ENCODE measurements at places on chromosomes 12 and 14. TPM values are rescaled to one million over a fixed set of nuclear protein-coding genes. Genes with fewer than 3 reads are reported as not detected.

DNA sequence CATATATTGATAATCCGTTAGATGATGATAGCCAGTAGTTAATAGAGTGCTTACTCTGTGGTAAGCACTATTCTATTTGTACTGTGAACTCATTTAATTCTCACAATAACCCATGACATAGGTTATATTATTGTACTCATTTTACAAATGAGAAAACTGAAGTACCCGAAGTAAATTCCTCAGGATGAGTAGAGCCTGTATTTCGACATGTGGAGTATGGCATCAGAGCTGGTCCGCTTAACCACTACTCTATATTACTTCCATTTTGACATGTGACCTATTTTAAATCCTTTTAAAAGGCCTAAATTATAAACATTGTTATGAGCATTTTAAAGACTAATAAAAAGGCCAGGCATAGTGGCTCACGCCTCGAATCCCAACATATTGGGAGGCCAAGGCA, 8.0 kb upstream of the RAP1B start:
- no peaks in the 10 kb centered on the region for H3K4me1 ChIP-seq
- no peak overlapping the region for H3K4me3 ChIP-seq
- H3K36me3 ChIP-seq: no peaks in the 10 kb centered on the region
- no peak for DNase-seq
- no peaks in the 10 kb centered on the region for H3K27me3 ChIP-seq

EFS gene
- 6.8 TPM for polyA plus RNA-seq

TIMELESS gene
- 4.0 TPM for polyA plus RNA-seq

DDHD1 gene
- polyA plus RNA-seq: 2.3 TPM

- no peaks in the 10 kb centered on the region for H3K4me1 ChIP-seq
- H3K27ac ChIP-seq: no peak overlapping the region
- no peaks in the 10 kb centered on the region for H3K36me3 ChIP-seq
- no peak overlapping the region for H3K4me3 ChIP-seq
Observed at GRCh38 chr12:116443821-116444589, 115.2 kb upstream of the MAP1LC3B2 start.

DNA sequence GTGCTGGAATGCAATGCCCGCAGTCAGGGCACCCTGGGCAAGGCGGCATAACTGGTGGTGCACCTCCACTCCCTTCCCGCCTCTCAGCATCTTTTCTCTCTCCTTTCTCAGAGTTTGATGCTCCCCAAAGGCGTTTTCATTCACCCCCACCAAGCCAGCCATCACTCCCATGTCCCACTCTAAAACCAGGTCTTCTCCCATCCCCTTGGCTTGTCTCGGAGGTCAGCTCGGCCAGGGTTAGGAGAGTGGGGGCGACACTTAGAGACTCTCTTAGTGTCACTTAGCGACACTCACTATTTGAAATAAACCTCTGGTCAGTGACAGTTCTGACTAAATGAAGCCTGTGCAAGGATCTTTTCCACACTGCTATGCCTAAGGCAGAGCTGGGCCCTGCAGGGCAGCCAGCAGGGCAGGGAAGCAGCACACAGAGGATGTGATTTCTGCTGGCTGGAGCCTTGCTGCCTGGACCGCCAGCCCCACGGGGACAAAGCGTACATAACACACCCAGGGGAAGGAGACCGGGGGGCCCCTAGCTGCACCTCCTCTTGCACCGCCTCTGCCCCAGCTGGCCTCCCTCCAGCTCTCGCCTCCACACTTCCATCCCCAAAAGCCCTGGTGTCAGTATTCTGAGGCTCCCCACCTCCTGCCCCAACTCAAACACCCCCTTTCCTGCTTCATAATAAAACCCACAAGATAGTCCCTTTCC, 64.5 kb downstream of the VWF start:
- peaks cover 8% of the 10 kb centered on the region for H3K4me1 ChIP-seq
- H3K27me3 ChIP-seq: peaks cover 32% of the 10 kb centered on the region
- H3K4me3 ChIP-seq: no peak overlapping the region
- H3K27ac ChIP-seq: no peak overlapping the region
- no peaks in the 10 kb centered on the region for H3K36me3 ChIP-seq

DNA sequence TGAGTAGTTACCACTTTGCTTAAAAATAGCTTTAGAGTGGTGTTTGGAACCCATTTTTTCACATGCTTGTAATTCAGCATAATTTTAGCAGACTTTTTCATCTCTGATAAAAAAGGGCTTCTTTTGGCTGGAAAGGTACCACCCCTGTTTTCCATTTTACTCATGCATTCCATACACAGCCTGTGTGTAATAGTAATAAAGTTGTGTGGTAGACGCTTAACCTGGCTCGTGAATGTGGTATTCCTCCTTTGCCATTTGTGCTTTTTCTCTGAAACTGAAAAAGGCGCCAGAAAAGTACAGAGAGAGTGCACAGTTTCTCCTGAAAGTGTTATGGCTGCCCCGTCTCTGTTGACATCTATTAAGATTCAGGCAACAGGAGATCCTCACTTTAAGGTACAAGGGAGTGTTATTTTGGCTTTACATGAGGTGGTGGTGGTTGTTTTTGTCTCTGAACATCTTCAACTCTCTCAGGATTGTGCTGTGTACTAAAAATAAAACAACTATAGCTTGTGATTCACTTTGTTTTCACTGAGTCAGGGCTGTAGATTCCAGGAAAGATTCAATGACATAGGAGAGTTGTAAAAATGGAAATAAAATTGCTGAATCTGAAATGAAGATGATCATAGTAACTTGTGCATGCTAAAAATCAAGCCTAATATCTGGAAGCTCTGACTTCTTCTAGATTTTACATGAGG, 45.6 kb upstream of the MIS18BP1 start:
- no peak overlapping the region for H3K27ac ChIP-seq
- no peak overlapping the region for H3K4me3 ChIP-seq
- H3K27me3 ChIP-seq: no peaks in the 10 kb centered on the region
- no peaks in the 10 kb centered on the region for H3K36me3 ChIP-seq
- DNase-seq: no peak

DNA sequence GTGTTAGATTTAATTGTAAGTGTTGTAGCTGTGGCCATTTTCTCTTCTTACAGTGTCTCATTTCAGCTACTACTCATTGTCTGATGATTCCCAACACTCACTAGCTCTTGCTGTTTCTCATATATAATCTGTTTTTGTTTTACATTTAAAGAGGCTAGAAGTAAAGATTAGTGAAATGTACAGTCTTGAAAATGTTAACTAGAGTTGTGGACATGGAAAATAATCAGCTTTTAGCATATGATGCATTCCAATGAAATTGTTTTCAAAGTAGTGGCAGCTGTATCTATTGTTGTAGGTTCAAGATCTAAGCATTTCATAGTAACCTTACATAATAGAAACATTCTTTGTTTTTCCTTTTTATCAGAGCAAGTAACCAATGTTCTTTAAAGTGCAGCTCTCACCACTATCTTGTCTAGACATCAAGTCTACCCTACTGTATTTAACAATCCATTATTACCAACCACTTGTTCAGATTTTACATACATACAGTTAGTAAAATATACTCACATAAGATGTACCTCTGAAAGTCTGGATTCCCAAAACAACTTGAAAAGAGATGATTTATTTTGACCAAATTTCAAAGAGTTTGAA, 76.9 kb downstream of the PPHLN1 start:
- H3K36me3 ChIP-seq: peaks cover 46% of the 10 kb centered on the region
- H3K27me3 ChIP-seq: no peaks in the 10 kb centered on the region
- no peak overlapping the region for H3K27ac ChIP-seq
- DNase-seq: no peak
- no peaks in the 10 kb centered on the region for H3K4me1 ChIP-seq

- H3K36me3 ChIP-seq: no peaks in the 10 kb centered on the region
- H3K4me1 ChIP-seq: no peaks in the 10 kb centered on the region
- no peak overlapping the region for H3K27ac ChIP-seq
- no peak overlapping the region for H3K4me3 ChIP-seq
Observed at GRCh38 chr12:74365178-74365964, 172.3 kb upstream of the ATXN7L3B start.

DNA sequence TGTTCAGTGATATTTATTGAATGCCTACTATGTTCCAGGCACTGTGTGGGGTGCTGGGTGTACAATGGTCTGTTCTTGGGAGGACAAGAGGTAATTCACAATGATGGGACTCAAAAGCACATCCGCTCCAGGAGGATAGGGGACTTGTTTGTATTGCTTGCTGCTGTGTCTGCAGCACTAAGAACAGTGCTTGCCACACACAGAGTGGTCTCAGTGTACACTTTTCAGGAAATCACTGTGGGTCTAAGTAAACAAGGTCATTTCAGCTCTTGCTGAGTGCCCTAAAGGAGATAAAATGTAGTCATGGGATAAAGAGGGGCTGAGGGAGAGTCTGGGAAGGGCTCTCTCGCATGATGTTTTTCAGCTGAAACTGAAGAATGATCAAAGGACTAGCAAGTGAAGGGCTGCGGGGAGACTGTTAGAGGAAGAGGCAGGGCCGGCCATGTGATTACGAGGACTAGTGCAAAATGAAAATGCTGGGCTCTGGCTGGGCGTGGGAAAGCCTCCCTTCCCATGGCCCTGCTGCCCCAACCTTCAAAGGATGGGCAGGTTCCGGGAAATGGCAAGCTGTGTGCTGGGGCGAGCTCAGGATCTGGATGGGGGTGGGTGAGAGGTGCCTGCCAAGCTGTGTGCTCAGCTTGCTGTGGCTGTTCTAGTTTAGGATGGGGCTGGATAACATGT, 39.1 kb downstream of the ADCK1 start:
- H3K4me1 ChIP-seq: no peaks in the 10 kb centered on the region
- H3K36me3 ChIP-seq: peaks cover 36% of the 10 kb centered on the region
- no peak overlapping the region for H3K4me3 ChIP-seq

GPRC5D gene
- not detected for polyA plus RNA-seq

APOF gene
- polyA plus RNA-seq: not detected

- H3K27ac ChIP-seq: no peak overlapping the region
- no peaks in the 10 kb centered on the region for H3K27me3 ChIP-seq
- no peaks in the 10 kb centered on the region for H3K36me3 ChIP-seq
Observed at GRCh38 chr12:103469719-103470118, 26.0 kb downstream of the C12orf42 start.

- H3K4me1 ChIP-seq: peaks cover 27% of the 10 kb centered on the region
- H3K27me3 ChIP-seq: no peaks in the 10 kb centered on the region
- peaks cover 7% of the 10 kb centered on the region for H3K36me3 ChIP-seq
- no peak for DNase-seq
Observed at GRCh38 chr12:56010111-56010570, 10.7 kb upstream of the IKZF4 start.

KRT2 gene
- not detected for polyA plus RNA-seq

- no peak for DNase-seq
Observed at GRCh38 chr14:52154992-52155650, 86.3 kb upstream of the NID2 start.

ADAMTS20 gene
- not detected for polyA plus RNA-seq

DNA sequence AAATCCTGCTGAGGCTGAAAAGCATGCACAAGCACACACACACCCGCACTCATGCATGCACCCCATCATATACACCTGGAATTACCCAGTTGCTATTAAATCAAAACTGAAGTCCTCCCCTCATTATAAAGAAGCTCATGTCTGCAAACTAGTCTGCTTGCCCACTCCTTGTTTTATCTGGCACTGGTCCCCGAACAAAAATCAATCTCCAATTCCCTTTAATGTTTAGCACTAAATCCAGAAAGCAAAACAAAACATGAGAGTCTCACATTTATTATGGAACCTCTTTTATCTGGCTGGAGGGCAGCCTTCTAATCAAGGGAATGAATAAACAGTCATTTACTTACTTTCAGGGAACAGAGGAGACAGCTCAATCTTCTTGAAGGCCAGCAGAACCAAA, 1093.4 kb upstream of the FLRT2 start:
- no peaks in the 10 kb centered on the region for H3K27me3 ChIP-seq
- no peak for DNase-seq
- no peak overlapping the region for H3K4me3 ChIP-seq
- H3K4me1 ChIP-seq: no peaks in the 10 kb centered on the region

DNA sequence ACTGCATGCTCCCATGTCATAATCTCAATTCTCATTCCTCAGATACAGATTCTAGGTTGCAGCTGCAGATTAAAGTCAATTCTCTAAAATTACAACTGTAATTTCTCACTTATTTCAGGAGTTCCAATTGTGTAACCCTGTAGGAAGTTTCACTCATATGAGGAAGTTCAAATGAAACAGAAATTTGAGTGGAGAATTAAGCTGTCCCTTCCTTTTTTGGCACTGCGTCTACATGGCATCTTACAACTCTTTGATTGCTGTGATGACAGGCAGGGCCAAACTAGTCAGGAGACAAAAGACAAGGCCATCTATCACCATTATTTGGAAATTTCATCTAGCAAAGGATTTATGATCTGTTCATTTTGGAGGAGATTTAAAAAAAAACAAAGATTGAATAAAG, 13.3 kb upstream of the GRIP1 start:
- no peaks in the 10 kb centered on the region for H3K36me3 ChIP-seq
- no peak for DNase-seq
- no peaks in the 10 kb centered on the region for H3K4me1 ChIP-seq

IPO8 gene
- 13.5 TPM for polyA plus RNA-seq

GPR162 gene
- polyA plus RNA-seq: 9.3 TPM

NDRG2 gene
- 194 TPM for polyA plus RNA-seq

DNA sequence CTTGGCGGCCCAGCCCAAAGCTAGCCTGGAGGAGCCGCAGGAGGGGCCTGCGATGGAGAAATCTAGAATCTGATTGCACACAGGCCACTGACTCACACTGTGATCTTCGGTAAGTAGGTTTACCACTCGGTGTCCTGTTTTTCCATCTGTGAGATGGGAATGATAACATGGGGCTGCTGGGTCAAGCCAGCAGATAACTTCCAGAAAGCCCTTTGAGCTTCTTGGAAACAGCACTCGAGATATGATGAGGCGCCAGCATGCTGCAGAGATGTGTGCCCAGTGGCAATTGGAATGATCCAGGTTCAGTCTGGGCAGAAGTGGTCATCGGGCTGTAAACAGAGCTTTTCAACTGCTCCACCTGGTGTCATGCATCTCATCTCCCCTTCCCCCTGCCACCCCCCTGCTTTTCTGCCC, 771.3 kb upstream of the TBX3 start:
- no peaks in the 10 kb centered on the region for H3K27me3 ChIP-seq
- H3K27ac ChIP-seq: no peak overlapping the region
- H3K4me1 ChIP-seq: peaks cover 13% of the 10 kb centered on the region
- H3K36me3 ChIP-seq: no peaks in the 10 kb centered on the region

- no peaks in the 10 kb centered on the region for H3K27me3 ChIP-seq
- H3K36me3 ChIP-seq: no peaks in the 10 kb centered on the region
- DNase-seq: no peak
- H3K4me3 ChIP-seq: no peak overlapping the region
Observed at GRCh38 chr12:103680591-103681141, 93.6 kb downstream of the STAB2 start.

- H3K27me3 ChIP-seq: no peaks in the 10 kb centered on the region
- H3K4me3 ChIP-seq: no peak overlapping the region
- peaks cover 18% of the 10 kb centered on the region for H3K36me3 ChIP-seq
- peaks cover 12% of the 10 kb centered on the region for H3K4me1 ChIP-seq
- peak; percentile 45 for DNase-seq
- H3K27ac ChIP-seq: peak overlapping the region; percentile 27
Observed at GRCh38 chr12:16012117-16012516, 101.0 kb downstream of the DERA start.

- no peak for DNase-seq
- H3K4me1 ChIP-seq: peaks cover 14% of the 10 kb centered on the region
- H3K27ac ChIP-seq: no peak overlapping the region
- H3K27me3 ChIP-seq: no peaks in the 10 kb centered on the region
- H3K36me3 ChIP-seq: no peaks in the 10 kb centered on the region
- H3K4me3 ChIP-seq: no peak overlapping the region
Observed at GRCh38 chr12:105820429-105821125, 318.2 kb downstream of the NUAK1 start.

GRCh38 chr12:21788089-21788983, 13.8 kb upstream of the KCNJ8 start:
- no peak overlapping the region for H3K27ac ChIP-seq
- no peak overlapping the region for H3K4me3 ChIP-seq
- H3K36me3 ChIP-seq: no peaks in the 10 kb centered on the region
- peaks cover 13% of the 10 kb centered on the region for H3K4me1 ChIP-seq
- peak; percentile 42 for DNase-seq

All from stomach (tissue), 19 donors.